ENCODE measurements at places on chromosomes 7 and 10. TPM values are rescaled to one million over a fixed set of nuclear protein-coding genes. Genes with fewer than 3 reads are reported as not detected.
A peak's percentile ranks its signal among the peaks of the same experiment; 100 is the strongest.

PDIA4 gene
- total RNA-seq = 171 TPM

CCDC7 gene
- total RNA-seq = 0.93 TPM

H2BK1 gene
- total RNA-seq = not detected

CLCN1 gene
- not detected for total RNA-seq

MYL10 gene
- total RNA-seq = not detected

CHST3 gene
- total RNA-seq = 18.7 TPM

HYAL4 gene
- not detected for total RNA-seq

WEE2 gene
- not detected for total RNA-seq

C10orf53 gene
- total RNA-seq = not detected

GRCh38 chr10:17290226-17290625 lies 62.2 kb downstream of the VIM start:
- H3K4me1 ChIP-seq = no peaks in the 10 kb centered on the region
- no peak overlapping the region for H3K27ac ChIP-seq
- H3K27me3 ChIP-seq = no peaks in the 10 kb centered on the region
- no peaks in the 10 kb centered on the region for H3K36me3 ChIP-seq
- no peak for DNase-seq
- H3K4me3 ChIP-seq = no peak overlapping the region

DNA sequence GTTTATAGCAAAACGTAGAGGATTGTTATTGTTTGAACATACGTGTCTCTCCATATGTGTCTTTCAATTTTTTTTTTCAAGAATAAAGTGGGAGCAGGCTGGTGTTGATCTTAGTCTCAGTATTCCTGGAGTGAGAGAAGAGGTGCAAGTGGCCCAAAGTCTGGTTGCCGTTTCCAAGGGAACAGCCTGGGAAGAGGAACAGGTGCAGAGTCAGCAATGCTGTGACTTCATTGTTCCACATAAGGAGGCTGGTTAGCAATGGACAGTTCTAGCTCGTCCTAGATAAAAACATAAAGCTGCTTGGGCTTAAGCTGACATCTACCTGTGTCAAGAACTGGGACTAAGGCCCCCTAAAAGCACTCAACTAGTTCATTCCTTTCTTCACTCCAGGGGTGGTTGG lies 626.6 kb upstream of the TPK1 start:
- H3K4me1 ChIP-seq = no peaks in the 10 kb centered on the region
- no peaks in the 10 kb centered on the region for H3K27me3 ChIP-seq
- no peak overlapping the region for H3K27ac ChIP-seq
- DNase-seq = no peak
- no peaks in the 10 kb centered on the region for H3K36me3 ChIP-seq
- no peak overlapping the region for H3K4me3 ChIP-seq

GRCh38 chr7:16079723-16080122 lies 341.6 kb downstream of the CRPPA start:
- DNase-seq = no peak
- no peak overlapping the region for H3K4me3 ChIP-seq
- H3K27me3 ChIP-seq = no peaks in the 10 kb centered on the region
- H3K4me1 ChIP-seq = no peaks in the 10 kb centered on the region
- H3K27ac ChIP-seq = no peak overlapping the region

- H3K36me3 ChIP-seq = no peaks in the 10 kb centered on the region
- H3K4me3 ChIP-seq = no peak overlapping the region
- no peaks in the 10 kb centered on the region for H3K27me3 ChIP-seq
- no peak for DNase-seq
- H3K4me1 ChIP-seq = peaks cover 13% of the 10 kb centered on the region
Measured at GRCh38 chr10:59880971-59881510, 25.3 kb downstream of the CCDC6 start.

DNA sequence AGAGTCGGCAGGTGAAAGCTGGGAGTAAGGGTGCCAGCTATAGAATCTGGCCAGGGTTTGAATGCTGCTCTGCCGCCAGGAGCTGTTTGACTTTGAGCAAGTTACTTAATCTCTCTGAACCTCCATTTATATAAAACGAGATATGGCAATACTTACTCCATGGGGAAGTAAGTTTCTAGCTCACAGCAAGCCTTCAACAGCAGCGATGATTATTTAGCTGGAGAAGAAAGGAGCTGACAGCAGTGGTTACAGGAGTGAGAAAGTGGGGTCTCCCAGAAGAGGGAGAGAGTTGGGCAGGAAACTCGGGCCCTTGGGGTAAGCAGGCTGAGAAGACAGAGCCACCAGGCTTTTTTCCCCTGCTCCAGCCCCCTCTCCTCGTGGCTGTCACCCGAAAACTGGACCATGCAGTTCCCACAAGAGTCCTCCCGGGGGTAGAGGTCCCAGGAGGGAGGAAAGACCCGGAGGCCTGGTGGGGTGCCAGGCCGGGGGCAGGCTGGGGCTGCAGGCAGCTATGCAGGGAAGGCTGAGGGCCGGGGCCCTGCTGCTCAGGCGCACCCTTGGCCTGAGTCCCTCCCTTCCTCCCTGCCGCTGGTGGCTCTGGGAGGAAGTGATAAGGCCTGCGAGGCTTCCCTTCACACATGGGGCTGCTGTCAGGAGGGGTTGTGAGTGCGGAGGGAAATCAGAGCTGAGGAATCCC lies 3.5 kb downstream of the NOS3 start:
- no peak for DNase-seq
- H3K27ac ChIP-seq = no peak overlapping the region
- H3K4me3 ChIP-seq = peak overlapping the region; percentile 43

GRCh38 chr7:42161719-42162118 lies 75.3 kb downstream of the GLI3 start:
- H3K4me3 ChIP-seq = no peak overlapping the region
- H3K27ac ChIP-seq = no peak overlapping the region
- no peaks in the 10 kb centered on the region for H3K36me3 ChIP-seq
- DNase-seq = no peak

GRCh38 chr10:110141871-110142635 lies 65.4 kb upstream of the MXI1 start:
- H3K4me1 ChIP-seq = peaks cover 20% of the 10 kb centered on the region
- H3K36me3 ChIP-seq = no peaks in the 10 kb centered on the region
- no peak overlapping the region for H3K27ac ChIP-seq
- peak; percentile 18 for DNase-seq
- no peaks in the 10 kb centered on the region for H3K27me3 ChIP-seq
- H3K4me3 ChIP-seq = no peak overlapping the region

- H3K4me3 ChIP-seq = no peak overlapping the region
- H3K36me3 ChIP-seq = no peaks in the 10 kb centered on the region
- H3K27me3 ChIP-seq = no peaks in the 10 kb centered on the region
- DNase-seq = no peak
Measured at GRCh38 chr10:115856580-115856979, 416.4 kb downstream of the GFRA1 start.

GRCh38 chr10:101286248-101287046 lies 57.2 kb upstream of the LBX1 start:
- H3K36me3 ChIP-seq = no peaks in the 10 kb centered on the region
- peaks cover 11% of the 10 kb centered on the region for H3K4me1 ChIP-seq
- no peak overlapping the region for H3K27ac ChIP-seq
- no peak overlapping the region for H3K4me3 ChIP-seq

GRCh38 chr7:121485467-121486243 lies 89.5 kb upstream of the FAM3C start:
- no peaks in the 10 kb centered on the region for H3K27me3 ChIP-seq
- no peaks in the 10 kb centered on the region for H3K36me3 ChIP-seq
- no peak overlapping the region for H3K4me3 ChIP-seq
- no peak overlapping the region for H3K27ac ChIP-seq

DNA sequence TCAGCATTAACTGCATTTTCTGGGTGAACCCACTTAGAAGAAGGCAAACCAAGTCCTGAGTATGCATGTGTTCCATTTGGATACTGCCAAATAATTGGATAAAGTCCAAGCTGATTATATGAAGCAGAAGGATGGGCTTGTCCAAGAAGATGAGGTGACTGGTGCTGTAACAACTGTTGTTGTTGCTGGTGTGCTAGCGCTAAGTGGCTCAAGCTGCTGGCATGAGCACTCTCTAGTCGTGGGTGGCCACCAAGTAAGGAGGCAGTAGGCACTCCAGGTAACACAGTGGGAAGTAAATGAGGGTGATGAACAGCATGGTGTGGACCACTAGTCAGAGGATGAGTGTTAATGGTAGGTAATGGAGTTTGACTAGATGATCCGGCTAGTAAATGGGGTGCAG lies 80.4 kb downstream of the NRBF2 start:
- no peak overlapping the region for H3K27ac ChIP-seq
- no peak overlapping the region for H3K4me3 ChIP-seq
- no peaks in the 10 kb centered on the region for H3K4me1 ChIP-seq
- no peaks in the 10 kb centered on the region for H3K27me3 ChIP-seq

DNA sequence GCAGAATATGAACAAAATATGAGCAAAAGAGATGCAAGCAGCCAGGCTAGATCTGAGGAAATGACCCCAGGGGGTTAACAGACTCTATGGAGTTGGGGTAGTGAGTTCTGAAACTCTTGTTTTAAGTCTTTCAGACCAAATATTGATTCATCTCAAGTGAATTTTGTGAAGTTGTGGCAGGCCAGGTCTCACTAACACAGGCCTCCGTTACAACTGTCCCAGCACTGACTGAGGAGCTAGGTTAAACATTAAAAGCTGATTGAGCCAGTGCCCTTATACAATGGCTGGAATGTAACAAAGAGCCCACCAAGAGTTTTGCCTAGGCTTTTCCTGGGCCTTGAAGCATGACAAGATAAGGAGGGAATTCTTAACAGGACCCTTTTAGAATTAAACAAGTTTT lies 192.3 kb upstream of the STK17A start:
- H3K4me3 ChIP-seq = no peak overlapping the region
- peak; percentile 16 for DNase-seq
- H3K27ac ChIP-seq = no peak overlapping the region
- no peaks in the 10 kb centered on the region for H3K36me3 ChIP-seq

DNA sequence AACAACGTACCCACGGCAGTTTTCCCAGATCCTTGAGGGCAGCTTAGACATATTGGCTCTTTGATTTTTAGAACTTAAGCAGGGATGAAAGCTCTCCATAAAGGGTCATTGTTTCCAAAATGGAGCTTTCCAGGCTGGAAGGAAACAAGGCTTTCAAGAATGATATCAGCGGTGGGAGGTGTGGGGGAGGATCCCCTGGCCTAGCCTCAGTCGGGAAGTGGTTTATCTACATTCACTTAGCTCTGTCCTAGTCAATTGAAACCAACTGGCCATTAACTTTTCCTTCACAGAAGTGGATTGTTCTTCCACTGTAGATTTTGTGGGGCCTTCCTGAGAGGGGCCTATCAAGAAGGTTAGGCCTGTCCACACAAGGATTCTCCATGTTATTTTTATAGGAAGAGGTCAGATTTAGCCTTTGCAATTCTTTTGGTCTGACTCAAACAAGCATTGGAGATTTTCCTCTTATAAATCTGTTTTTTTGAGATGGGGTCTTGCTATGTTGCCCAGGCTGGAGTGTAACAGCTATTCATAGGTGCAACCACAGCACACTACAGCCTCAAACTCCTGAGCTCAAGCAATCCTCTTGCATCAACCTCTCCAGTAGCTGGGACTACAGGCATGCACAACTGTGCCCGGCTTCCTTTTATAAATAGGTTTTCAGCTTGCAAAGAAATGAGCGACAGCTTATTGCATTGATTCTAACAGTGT lies 343.5 kb downstream of the LRMDA start:
- H3K27ac ChIP-seq = peak overlapping the region; percentile 96
- peaks cover 92% of the 10 kb centered on the region for H3K4me1 ChIP-seq
- H3K27me3 ChIP-seq = no peaks in the 10 kb centered on the region
- DNase-seq = no peak
- no peaks in the 10 kb centered on the region for H3K36me3 ChIP-seq

DNA sequence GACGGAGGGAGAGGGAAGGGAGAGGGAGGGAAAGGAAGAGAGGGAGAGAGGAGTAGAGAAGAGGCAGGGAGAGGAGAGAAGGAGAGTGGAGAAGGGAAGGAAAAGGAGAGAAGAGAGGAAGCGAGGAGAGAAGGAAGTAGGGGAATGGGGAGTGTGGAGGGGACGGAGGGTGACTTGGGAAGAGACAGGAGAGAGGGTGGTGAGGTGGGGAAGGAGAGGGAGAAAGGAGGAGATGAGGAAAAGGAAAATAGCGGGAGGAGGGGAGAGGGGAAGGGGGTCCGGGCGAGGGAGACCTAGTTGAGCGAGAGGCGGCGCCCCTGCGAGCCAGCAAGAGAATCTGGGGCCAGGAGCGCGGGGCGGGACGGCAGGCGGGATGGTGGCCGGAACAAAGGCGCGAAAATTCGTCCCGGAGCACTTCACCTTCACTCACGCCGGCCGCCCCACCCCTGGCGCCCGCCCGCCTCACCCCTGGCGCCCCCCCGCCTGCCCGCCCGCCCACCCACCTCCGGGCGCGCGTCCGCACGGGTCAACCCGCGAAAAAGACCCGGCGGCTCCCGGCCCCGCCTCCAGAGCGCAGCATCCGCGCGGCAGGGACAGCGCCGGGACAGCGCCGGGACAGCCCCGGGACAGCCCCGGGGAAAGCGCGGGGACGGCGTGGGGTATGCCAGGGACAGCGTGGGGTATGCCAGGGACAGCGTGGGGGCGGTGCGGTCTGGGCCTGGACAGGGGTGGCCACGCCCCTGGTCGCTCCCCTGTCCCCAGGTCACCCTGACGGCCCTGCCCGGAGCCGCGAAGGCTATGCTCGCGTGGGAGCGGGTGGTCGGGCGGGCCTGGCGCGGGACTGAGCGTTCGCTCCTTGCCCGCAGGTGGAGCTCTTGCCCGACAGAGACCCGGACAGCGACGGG lies 4.2 kb downstream of the VSTM2A start:
- peak; percentile 20 for DNase-seq
- H3K27ac ChIP-seq = no peak overlapping the region
- H3K36me3 ChIP-seq = no peaks in the 10 kb centered on the region
- H3K27me3 ChIP-seq = no peaks in the 10 kb centered on the region
- H3K4me1 ChIP-seq = no peaks in the 10 kb centered on the region

DNA sequence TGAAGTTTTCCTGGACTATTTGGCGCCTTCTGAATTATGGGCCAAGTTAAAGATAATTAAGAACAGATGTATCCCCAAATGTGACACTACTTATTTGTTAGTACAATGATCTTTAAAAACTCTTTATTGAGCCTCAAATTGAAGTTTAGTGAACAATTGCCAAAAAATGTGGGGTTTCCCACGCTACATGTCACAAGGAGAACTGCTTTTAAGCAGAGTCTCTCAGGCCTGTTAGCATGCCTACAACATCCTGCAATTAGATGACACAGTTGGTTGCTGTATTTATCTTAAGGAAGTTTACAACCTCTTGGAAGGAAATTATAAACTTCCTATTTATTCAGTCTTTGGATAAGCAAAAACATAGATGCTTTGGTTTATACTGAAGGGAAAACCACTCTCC lies 733.0 kb downstream of the TNS3 start:
- no peak overlapping the region for H3K27ac ChIP-seq
- no peaks in the 10 kb centered on the region for H3K4me1 ChIP-seq
- H3K4me3 ChIP-seq = no peak overlapping the region
- no peaks in the 10 kb centered on the region for H3K27me3 ChIP-seq
- no peak for DNase-seq
- H3K36me3 ChIP-seq = no peaks in the 10 kb centered on the region

DNA sequence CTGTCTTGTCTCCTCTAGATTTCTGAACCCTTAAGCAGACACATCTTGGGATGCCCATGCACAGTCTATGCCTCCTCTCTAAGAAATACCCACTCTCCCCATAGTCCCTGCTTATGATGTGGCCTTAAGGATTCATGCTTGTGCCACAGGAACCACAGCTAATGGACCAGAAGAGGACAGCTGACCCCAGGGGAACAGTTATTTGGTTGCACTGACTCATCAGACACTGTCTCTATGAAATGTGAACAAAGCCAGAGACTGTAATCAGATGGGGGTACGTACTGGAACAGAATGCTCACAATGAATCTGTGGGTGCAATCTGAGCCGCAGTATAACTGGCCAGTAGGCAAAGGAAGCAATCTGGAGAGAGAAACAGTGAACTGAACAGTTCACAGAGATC lies 121.9 kb downstream of the USP6NL start:
- DNase-seq = no peak
- no peak overlapping the region for H3K4me3 ChIP-seq
- H3K4me1 ChIP-seq = no peaks in the 10 kb centered on the region
